ENCODE measurements at places on chromosomes 6 and 20.

- no peak for DNase-seq
Measured at GRCh38 chr6:56062836-56063235, 184.5 kb downstream of the COL21A1 start.

- DNase-seq: no peak
Measured at GRCh38 chr6:100568255-100568654, 103.5 kb upstream of the SIM1 start.

DNA sequence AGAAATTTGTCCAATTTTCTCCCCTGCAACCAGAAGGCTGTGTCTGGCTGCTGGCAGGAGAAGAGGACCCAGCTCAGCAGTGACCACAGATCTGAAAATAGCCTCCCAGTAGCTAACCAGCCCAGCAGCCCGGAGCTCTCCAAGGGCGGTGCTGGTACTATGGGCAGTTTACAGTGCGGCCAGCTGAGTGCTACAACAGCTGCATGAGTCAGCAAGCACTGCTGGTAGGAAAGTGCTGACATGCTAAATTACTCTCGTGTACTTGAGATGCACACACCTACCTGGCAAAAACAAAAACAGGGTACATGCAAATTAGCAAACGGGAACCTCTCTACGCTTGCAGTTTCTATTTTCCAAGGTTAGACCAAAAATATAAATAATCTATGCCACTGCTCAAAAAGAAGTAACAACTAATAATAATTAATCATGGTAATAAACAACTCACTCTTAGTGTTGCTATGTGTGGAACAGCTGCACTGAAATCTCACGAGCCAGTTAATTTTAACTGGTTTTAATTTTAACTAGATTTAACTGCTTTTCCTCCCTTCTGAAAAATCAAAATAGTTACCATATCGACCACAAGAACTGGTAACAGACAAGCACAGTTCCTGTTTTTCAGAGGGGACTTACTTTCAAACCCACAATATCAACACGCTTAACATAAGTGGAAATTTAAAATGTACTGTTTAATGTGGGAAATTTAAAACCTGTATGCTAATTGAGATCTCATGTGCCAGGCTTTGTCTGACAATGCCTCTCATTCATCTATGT, 10.8 kb downstream of the BACH2 start:
- peak; percentile 65 for DNase-seq

- no peak for DNase-seq
Measured at GRCh38 chr6:157635388-157636244, 187.4 kb upstream of the SNX9 start.

- no peak for DNase-seq
Measured at GRCh38 chr6:137214931-137215330, 4.3 kb downstream of the IFNGR1 start.

DNA sequence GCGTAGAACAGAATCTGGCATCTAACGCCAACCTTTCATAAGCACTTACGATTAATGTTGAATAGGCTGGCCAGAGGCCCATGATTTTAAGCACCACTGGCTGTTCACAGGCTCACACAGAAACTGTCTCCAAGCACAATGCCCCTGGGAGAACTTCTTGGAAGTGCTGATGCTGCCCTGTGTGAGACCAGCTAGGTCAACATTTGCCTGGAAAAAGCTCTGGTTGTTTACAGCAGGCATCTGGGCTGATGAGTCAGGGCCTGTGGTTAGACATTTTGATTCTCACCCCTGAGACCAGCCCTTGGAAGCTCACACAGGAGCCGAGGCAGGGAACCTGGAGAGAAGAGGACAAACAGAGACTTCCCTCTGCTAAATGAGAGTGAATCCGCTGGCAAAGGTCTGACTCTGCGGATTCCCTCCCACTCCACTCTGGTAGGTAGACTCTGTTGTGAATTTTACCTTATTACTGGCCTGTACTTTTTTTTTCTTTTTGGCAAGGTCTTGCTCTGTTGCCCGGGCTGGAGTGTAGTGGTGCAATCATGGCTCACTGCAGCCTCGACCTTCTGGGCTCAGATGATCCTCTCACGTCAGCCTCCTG, 6.8 kb upstream of the SULF2 start:
- DNase-seq: no peak
